ENCODE measurements at places on chromosomes 11 and 22.

DNA sequence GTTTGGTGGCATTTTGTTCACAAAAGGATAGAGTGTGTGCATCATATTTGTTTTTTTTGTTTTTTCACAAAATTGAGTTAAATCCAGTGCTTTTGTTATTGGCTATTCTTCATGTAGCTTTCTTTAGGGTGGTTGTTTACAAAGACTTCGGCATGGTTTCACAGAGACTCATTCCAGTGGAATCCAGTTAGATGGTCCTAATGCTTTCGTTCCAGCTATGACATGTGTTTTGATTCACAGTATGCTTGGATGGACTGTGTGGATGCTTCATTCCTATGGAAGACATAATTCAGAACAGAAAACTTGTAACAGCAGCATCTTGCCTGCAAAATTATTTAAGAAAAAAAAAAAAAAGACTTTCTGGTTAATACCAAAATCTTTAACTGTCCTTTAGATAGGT is 97.9 kb downstream of the PDHX start:
- DNase-seq, result peak; percentile 93

DNA sequence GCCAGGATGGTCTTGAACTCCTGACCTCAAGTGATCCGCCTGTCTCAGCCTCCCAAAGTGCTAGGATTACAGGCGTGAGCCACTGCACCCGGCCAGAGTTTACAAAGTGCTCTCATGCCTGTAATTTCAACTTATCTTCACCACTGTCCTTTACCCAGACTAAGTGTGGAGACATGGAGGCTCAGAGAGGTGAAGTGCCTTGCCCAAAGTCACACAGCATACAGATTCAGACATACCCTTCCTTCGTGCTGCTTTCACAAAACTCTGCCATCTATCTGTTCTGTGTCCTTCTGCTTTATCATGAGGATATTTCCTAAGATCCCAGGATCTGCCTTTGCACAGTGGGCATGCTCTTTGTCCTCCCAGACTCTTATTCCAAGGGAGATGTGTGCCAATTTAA is 143.6 kb upstream of the SYT13 start:
- DNase-seq, result no peak

- DNase-seq, result no peak
Measured at GRCh38 chr11:68808787-68809186, 32.9 kb downstream of the CPT1A start.

GRCh38 chr11:121443688-121444275 is 8.3 kb upstream of the SORL1 start:
- DNase-seq, result no peak

- no peak for DNase-seq
Measured at GRCh38 chr11:21564833-21565682, 627.8 kb upstream of the ANO5 start.

DNA sequence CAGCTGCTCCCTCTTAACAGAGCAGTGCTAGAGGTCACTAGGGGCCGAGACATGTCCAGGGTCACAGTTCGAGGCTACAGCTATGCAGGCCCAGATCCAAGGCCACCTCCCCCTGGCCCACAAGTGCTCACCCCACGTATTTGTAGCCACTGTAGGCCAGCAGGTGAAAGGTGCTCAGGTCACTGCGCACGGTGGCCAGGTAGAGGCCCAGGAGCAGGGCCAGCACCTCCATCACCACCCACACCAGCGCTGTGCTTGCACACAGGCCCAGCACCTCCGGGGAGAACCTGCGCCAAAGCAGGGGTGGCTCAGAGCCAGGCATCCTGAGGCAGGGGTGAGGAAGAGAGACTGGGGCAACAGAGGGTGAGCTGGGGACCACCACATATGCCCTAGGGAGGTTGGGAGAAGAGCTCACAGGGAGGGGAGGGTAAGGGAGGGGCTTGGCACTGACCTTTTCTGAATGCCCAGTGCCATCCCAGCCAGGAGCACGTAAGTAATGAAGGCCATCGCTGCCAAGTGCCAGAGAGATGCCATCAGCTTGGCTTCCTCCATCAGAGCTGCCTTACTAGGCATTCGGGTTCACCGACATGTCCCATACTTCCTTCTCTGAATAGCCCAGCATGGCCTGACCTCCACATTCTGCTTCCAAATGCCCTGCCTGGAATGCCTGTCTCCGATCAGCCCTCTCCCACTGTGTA is 3.5 kb downstream of the YIF1A start:
- no peak for DNase-seq

GRCh38 chr11:37560346-37560745 is 962.3 kb upstream of the RAG2 start:
- no peak for DNase-seq

DNA sequence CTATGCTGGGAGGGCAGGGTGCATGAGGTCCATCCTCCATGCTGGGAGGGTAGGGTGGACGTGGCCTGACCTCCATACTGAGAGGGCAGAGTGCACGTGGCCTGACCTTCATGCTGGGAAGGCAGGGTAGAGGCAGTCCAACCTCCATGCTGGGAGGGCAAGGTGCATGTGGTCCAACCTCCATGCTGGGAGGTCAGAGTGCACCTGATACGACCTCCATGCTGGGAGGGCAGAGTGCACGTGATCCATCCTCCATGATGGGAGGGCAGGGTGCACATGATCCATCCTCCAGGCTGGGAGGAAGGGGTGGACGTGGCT is 622.2 kb downstream of the BRD1 start:
- DNase-seq, result no peak

DNA sequence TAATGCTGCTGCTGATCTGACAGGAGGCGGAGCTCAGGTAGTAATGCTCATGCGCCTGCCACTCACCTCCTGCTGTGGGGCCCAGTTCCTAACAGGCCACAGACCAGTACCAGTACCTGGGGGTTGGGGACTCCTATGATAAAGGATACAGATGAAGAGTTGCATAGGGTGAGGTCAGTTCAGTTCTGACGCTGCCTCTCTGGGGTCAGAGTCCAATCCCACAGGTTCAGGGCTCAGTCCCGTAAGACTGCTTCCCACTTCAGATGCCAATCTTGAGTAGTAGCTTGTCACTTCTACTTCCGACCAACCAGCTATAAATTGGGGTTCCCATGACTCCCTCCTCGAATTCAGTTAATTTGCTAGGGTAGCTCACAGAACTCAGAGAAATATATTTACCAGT is 8.6 kb downstream of the ASRGL1 start:
- DNase-seq, result no peak

GRCh38 chr22:19174106-19175025 is 4.2 kb downstream of the SLC25A1 start:
- DNase-seq, result peak; percentile 76

DNA sequence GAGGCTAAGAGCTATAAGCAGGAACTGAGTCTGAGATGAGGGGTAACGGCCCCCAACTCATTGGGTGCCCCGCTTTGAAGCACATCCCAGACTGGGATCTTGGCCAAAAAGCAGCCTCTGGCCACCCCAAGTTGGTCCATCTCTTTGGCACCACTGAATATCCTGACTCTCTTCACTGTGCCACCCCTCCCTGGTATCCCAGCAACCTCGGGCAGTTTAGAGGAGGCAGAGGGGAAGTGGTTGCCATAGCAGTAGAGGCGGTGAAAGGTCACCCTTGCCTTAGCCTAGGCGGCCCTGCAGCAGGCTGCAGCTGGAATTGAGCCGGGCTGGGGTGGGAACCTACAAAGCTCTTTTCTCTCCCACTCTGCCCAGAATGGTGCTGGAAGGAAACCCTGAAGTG is 1.1 kb downstream of the PELI3 start:
- peak; percentile 29 for DNase-seq

Measured in EH (cell line).